ENCODE measurements at places on chromosomes 13 and 19. TPM values are rescaled to one million over a fixed set of nuclear protein-coding genes. Genes with fewer than 3 reads are reported as not detected.

VMAC gene
- total RNA-seq, result 11.5 TPM

PRMT1 gene
- total RNA-seq, result 192 TPM

SBK3 gene
- total RNA-seq, result 0.81 TPM

TSKS gene
- total RNA-seq, result not detected

ARRDC5 gene
- total RNA-seq, result 0.49 TPM

ZNF784 gene
- total RNA-seq, result 7.0 TPM

OXGR1 gene
- not detected for total RNA-seq

LRFN3 gene
- total RNA-seq, result 5.8 TPM

ZSCAN1 gene
- total RNA-seq, result not detected

GJB2 gene
- total RNA-seq, result 0.12 TPM

ZNF880 gene
- total RNA-seq, result 27.6 TPM

PRSS57 gene
- total RNA-seq, result not detected

C5AR2 gene
- 0.32 TPM for total RNA-seq

TUBA3C gene
- not detected for total RNA-seq

All from hair follicle dermal papilla cell (primary cell).